ENCODE measurements at places on chromosomes 4 and X.

GRCh38 chr4:11488657-11489452 lies 60.2 kb upstream of the HS3ST1 start:
- no peak for DNase-seq

DNA sequence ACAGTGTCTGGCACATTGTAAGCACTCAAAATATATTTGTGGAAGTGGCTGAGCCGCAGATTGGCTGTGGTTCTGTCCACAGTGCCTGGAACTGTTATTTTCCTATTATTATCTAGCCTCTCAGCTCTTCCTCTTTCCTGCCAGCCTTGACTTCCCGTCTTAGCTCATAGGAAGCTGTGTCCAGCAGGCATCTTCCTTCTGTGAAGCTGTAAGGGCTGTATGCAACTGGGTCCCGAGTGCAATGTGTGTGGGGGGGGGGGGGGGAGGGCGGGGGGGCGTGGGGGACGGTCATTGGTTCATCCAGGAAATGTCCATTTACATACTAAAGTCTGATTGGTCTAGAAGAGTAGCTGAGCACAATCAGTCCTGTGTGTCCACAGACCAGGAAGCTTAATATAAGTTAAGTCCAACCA lies 210.7 kb downstream of the PDGFRA start:
- no peak for DNase-seq

DNA sequence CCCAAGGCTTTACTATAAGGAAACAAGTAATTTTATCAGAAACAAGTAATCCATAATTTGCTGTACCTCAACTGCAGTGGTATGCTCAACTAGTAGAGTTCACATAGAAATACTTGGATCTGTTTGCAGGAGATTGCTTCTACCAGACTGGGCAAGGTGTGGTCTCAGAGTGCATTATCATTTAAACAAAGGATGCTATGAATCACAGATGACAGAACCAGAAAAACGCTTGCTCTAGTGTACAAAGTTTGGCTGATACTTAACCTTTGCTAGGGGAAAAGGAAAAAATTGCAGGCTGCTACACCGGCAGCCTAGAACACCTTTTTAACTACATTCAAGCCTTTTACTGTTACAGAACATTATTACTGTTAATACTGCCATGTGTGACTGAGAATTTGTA lies 97.1 kb downstream of the ENOX2 start:
- DNase-seq = no peak

GRCh38 chr4:38114386-38115150 lies 154.4 kb downstream of the PTTG2 start:
- DNase-seq = no peak

Data from C1 segment of cervical spinal cord (tissue), 14 donors.